Stimulated activated effector memory CD8-positive, alpha-beta T cell treated with anti-CD3 and anti-CD28 coated beads, Interleukin-12 subunit alpha, Interleukin-12 subunit beta, amount 100 ng/mL, for 72 hours (primary cell): ENCODE measurements at places on chromosomes 16 and 17.

DNA sequence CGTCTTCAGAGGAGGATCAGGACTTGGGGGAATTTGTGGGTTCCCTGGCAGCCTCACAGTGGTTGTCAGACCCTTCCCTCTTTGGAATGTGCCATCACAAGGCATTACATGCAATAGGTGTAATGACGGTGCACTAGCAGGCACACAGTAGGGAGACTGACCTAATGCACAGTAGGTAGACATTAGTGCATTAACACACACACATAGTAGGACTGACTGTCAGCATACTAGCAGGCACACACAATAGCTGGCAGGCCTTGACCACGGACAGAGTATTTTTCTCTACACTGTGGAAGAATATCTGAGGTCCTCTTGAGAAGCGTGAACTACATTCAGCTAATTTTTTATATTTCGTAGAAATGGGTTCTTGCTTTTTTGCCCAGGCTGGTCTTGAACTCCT is 10.9 kb upstream of the UBALD2 start:
- no peak for DNase-seq

- no peak for DNase-seq
These were observed 83.5 kb downstream of the VMP1 start for GRCh38 chr17:59790910-59791309.

- DNase-seq, result no peak
These were observed 5.8 kb upstream of the KIFC3 start for GRCh38 chr16:57807968-57808528.

- no peak for DNase-seq
These were observed 189.0 kb upstream of the CIBAR2 start for GRCh38 chr16:85301231-85301630.

DNA sequence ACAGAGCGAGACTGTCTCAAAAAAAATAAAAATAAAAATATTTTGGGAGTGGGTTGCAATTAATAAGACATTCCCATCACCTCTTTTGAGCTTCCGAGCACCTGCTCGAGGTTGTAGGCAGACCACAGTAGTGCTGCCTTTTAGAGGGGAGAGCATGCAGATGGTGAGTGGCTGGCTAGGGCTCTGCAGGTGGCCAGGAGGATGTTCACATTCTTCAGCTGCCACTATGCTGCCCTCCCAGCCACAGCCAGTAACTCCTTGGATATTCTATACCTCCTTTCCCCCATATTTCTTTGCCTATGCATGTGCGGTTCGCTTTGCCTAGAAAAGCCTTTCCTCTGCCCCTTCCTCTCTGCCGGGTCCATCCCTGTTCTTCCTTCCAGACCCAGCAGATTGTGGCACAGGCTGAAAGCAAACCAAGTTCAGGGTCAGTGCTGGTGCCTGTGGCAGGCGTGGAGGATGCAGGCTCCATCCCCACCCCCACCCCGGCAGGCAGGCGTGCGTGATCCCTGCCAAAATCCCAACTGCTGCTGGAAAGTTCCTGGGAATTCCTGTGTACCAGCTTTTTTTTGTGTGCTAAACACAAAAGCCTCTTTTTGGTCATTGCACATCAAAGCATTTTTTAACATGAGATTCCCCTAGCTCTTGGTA is 33.8 kb upstream of the CMIP start:
- DNase-seq, result no peak

DNA sequence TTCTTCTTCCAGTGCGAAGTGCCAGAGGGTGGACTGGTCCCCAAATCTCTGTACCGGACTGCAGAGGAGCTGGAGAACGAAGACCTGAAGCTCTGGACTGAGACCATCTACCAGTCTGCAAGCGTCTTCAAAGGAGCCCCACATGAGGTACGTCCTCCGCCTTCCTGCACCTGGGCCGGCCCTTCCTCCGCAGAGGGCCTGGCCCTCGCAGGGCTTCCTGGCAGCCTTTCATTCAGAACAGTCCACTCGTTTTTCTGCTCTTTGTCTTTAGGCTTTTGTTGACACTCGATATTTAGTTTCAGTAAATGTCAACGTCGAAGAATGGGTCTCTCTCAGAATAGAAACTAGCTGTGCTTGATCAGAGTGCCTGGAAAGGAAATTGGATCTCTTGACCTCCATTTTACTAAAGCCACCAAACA is 68.6 kb downstream of the SEC14L1 start:
- no peak for DNase-seq

DNA sequence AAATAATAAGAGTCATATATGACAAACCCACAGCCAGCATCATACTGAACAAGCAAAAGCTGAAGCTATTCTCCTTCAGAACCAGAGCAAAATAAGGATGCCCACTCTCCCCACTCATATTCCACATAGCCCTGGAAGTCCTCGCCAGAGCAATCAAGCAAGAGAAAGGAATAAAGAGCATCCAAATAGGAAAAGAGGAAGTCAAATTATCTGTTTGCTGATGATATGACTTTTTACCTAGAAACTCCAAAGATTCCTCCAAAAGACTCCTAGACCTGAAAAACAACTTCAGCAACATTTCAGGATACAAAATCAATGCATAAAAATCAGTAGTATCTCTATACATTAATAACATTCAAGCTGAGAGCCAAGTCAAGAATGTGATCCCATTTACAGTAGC is 217.5 kb downstream of the ABCC12 start:
- DNase-seq, result no peak

GRCh38 chr16:62046801-62047200 is 10.6 kb upstream of the CDH8 start:
- DNase-seq, result no peak

- no peak for DNase-seq
These were observed 137.2 kb downstream of the UTP18 start for GRCh38 chr17:51397361-51398127.
